ENCODE measurements at places on chromosomes 11 and 22.

- DNase-seq = peak; percentile 78
These were observed 88.3 kb downstream of the TSPAN18 start for GRCh38 chr11:44814881-44815592.

- no peak for DNase-seq
These were observed 42.3 kb upstream of the LINC01488 start for GRCh38 chr11:69439127-69439526.

DNA sequence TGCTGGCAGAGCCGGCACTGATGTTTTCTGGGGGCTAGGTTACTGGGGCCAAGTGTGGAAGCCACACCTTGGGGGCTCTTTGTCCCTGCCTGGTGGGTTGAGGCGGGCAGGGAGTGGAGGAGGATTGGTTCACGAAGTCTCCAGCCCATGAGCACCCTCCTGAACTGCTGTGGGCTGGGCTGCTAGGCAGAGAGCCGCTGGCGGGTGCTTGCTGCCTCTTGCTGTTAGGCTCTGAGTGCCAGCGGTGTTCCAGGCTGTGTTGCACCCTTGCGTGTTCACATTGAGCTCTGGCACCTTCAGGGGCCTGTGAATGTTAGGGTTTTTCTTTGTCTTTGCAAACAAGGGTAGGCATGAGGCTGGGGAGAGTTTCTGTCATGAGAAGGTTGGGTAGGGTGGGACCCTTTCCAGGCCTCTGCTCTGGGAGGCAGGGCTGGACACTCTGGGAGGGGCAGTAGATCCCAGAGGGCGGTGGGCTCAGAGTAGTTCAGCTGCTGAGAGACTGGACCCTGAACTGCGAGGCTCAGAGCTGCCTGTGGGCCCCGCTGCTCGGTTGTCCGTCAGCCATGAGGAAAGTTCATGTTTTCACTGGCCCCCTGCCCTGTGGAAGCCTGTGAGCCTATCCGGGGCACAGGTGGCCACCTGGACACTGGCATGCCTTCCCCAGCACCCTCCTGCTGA, 24.0 kb upstream of the TMEM191C start:
- DNase-seq = no peak

- DNase-seq = peak; percentile 29
These were observed 105.1 kb downstream of the HIPK3 start for GRCh38 chr11:33362051-33362910.

DNA sequence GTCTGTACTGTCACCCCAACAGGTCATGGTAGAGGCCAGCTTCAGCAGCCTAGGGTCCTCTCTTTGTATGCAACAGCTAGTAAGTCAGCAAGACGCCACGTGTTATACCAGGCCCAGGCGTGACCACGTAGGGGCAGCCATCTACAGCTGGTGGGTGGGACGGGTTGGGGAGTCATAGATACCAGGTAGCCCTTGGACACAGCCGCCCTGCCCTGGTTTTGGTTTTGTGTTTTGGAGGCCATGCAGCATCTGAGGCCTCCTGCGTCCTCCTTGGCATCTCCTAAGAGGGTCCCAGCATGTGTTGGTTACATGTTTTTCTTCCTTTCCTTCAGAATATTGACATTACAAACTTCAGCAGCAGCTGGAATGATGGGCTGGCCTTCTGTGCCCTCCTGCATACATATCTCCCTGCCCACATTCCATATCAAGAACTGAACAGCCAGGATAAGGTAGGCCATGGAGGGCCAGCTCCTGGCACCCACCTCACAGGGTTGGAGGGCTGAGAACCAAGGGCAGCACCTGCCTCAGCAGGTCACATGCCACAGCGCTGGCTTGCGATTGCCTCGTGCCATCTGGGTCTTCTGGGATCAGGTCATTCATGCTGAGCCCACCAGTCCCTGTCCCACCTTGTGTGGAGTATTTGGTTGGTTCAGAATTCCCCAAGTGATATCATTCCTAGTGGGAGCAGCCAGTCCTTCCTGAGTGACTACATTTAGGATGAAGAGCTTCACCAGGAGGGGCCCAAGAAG, 16.0 kb upstream of the ADORA2A start:
- no peak for DNase-seq

GRCh38 chr22:36891646-36892045, 21.8 kb upstream of the CSF2RB start:
- no peak for DNase-seq

- peak; percentile 2 for DNase-seq
These were observed 61.8 kb upstream of the CRYBB3 start for GRCh38 chr22:25137577-25138525.

GRCh38 chr11:65266210-65266609, 4.4 kb downstream of the POLA2 start:
- peak; percentile 32 for DNase-seq

GRCh38 chr11:76237000-76237649, 30.8 kb upstream of the WNT11 start:
- DNase-seq = no peak

GRCh38 chr11:1281326-1281973, 28.0 kb downstream of the TOLLIP start:
- DNase-seq = peak; percentile 48

- DNase-seq = peak; percentile 31
These were observed 555.8 kb downstream of the BUD13 start for GRCh38 chr11:116217006-116217405.

- DNase-seq = no peak
These were observed 1.7 kb upstream of the SLC29A2 start for GRCh38 chr11:66373265-66373664.

- DNase-seq = no peak
These were observed 143.5 kb upstream of the RAG2 start for GRCh38 chr11:36741515-36741914.

- no peak for DNase-seq
These were observed 1151.2 kb upstream of the CCDC90B start for GRCh38 chr11:84437071-84437980.

- DNase-seq = no peak
These were observed 16.1 kb upstream of the CARD18 start for GRCh38 chr11:105155679-105156078.

GRCh38 chr11:5405173-5405572, 16.7 kb upstream of the OR51Q1 start:
- no peak for DNase-seq

DNA sequence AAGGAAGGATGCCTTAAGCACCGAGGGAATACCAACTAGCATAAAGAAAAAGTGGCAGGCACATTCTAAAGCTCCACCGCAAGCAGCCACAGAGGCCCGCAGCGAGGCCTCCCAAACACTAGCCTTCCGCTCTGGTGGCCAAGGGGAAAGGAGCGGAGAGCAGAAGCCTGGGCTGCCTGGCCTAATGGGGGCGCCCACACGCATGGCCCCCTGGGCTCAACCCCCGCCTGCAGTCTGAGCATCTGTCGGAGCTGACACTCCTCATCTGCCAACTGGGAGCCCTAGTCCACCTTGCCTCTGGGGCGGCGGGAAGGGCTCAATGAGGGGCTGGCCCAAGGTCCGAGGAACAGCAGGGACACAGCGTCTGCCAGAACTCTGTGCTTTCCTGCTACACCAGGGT, 50.1 kb upstream of the WNT11 start:
- no peak for DNase-seq

- peak; percentile 67 for DNase-seq
These were observed 183.9 kb downstream of the KIRREL3 start for GRCh38 chr11:126816645-126817044.

DNA sequence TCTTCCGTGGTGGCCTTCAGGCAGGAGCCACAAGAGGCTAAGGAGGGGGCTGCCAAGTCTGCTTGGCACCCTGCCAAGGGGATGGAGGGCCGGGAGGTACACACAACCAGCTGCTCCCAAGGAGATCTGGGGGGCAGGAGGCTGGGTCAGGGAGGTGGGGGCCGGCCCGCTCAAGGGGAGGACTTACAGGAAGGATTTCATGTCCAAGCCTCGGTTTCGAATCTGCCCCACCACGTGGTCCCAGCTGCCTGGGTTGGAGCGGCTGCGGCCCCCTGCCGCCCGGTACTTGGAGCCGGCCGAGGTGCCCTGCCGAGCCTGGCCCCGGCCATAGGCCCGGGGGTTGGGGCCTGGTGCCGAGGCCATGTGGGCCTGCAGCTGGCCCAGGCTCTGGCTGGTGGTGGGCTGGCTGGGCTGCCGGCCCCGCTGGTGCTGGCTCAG, 33.5 kb downstream of the LRRC10B start:
- DNase-seq = peak; percentile 40

GRCh38 chr11:128941110-128941509, 1.6 kb downstream of the TP53AIP1 start:
- no peak for DNase-seq

GRCh38 chr22:17814830-17815229, 40.6 kb upstream of the BID start:
- DNase-seq = no peak

DNA sequence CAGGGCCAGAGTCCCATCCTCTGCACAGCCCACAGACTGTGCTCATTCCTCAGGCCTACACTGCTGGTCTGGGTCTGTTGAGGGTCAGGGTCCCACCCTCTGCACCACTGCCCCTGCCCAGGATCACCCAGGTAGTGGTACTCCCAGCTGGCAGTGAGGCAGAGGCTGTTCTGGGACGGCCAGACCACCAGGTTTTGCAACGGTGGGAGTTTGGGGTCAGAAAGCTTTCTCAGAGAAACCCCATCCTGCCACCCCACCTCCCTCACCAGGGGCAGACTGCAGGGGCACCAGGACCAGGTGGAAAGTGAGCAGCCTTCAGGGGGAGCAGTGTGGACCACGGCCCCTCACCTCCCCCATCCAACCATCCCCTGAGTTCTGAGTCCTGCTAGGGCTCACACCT, 10.8 kb downstream of the NPTXR start:
- no peak for DNase-seq

GRCh38 chr22:40176921-40177737, 596 bp upstream of the TNRC6B start:
- peak; percentile 70 for DNase-seq

DNA sequence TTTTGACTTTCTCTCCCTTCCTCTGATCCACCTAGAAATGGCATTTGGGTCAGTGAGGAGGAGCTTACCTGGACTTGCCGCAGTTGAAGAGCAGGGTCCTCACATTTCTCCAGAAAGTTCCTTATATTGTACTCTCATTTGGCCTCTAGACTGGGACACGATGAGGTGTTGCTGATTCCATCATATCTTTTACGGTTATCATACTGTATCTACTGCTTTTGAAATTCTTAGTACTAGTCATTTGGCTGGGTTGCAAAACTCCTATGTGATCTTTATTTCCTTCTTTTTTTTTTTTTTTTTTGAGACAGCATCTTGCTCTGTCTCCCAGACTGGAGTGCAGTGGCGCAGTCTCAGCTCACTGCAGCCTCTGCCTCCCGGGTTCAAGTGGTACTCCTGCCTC, 58.7 kb upstream of the FAM181B start:
- no peak for DNase-seq

GRCh38 chr11:61955422-61956135, 5.4 kb downstream of the BEST1 start:
- DNase-seq = no peak

DNA sequence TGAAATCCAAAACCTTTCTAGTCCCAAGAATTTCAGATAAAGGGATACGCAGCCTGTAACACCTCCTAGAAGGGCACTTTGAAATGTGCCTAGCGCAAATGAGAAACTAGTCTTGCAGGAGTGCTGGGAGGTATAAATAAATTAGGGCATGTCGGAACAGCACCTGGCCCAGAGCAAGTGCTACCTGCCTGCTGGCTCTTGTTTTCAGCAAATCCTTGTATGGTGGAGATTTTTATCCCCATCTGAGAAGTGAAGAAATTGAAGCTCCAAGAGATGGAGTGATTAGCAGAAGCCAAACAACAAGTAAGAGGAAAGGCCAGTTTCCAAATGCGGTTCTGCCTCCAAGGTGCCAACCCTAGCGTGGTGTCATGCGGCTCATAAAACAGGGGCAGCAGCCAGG, 36.7 kb upstream of the TFIP11 start:
- DNase-seq = no peak

DNA sequence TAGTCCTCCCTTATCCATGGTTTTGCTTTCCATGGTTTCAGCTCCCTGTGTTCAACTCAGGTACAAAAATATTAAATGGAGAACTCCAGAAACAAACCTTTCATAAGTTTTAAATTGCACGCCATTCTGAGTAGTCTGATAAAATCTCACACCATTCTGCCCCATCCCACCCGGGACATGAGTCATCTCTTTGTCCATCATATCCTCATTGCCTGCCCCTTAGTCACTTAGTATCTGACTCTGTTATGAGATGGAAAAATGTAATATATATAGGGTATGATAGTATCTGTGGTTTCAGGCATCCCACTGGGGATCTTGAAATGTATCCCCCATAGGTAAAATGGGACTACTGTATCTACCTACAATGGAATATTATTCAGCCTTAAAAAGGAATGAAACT, 35.5 kb upstream of the FGF3 start:
- peak; percentile 8 for DNase-seq

- DNase-seq = peak; percentile 59
These were observed 408.3 kb downstream of the ETS1 start for GRCh38 chr11:128179039-128179438.

GRCh38 chr22:49892226-49892899, 25.9 kb downstream of the ALG12 start:
- DNase-seq = no peak

- DNase-seq = no peak
These were observed 153.8 kb downstream of the CACNA1I start for GRCh38 chr22:39724390-39724789.

- DNase-seq = no peak
These were observed 796 bp downstream of the POLDIP3 start for GRCh38 chr22:42613872-42614301.
